ENCODE measurements at places on chromosomes 4 and X.

DNA sequence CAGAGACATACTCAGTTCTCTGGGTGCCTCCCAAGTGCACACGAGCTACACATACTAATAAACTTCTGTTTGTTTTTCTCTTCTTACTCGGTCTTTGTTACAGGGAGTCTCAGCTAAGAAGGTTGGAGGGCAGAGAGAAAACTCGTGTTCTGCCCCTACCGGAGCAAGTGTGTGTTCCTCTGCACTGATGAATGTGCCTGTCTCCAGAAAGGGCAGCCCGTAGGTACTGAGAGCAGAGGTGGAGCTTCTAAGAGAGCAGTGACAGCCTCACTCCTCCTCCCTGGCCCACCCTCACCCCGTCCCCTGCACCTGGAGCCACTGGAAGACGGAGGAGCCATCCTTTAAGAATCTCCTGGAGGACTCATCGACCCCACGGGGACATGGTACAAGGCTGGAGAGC lies 67.6 kb downstream of the MTNR1A start:
- DNase-seq, result no peak

DNA sequence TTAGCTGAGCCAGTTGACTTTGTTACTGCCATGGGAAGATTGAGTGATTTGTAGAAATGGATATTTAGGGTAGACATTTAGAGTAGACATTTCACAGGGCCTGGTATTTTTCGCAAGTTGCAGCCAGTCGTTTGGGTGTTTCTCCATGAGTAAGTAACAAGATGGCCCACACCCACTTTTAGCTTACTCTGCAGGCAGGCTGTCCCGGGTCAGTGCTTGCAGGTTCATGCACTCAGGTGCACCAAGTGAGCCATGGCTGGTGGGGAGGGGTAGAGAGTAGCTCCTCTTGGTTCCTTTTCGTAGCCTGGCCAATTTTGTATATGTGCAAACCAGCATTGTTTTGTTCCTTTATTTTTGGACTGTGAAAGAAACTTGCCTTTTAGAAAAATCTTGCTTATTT lies 145.6 kb downstream of the POLA1 start:
- no peak for DNase-seq

- no peak for DNase-seq
Observed at GRCh38 chr4:68369142-68369805, 19.4 kb upstream of the YTHDC1 start.

DNA sequence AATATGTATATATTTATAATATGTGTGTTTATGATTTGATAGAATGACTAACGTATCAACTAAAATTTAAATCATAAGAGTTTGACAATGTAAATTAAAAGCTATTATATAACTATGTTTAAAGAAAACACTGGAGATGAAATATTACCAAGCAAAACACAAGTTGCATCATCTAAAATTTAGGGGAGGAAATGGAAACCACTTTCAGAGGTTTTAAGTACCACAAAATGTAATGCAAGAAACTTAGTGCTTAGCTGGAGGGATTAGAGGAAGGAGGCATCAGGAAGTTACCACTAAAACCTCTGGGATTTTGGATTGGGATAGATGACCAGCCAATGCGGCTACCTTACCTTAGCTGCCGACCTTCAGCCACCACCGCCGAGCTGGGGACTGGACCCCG lies 1192.1 kb upstream of the PRKX start:
- no peak for DNase-seq

GRCh38 chrX:74187211-74187610 lies 116.8 kb upstream of the ZCCHC13 start:
- DNase-seq, result no peak

- DNase-seq, result no peak
Observed at GRCh38 chr4:62871078-62871477, 1538.2 kb downstream of the TECRL start.

GRCh38 chrX:100710816-100711215 lies 21.1 kb downstream of the SYTL4 start:
- DNase-seq, result no peak

Data from Right ventricle myocardium superior (tissue), 1 donor.